ENCODE measurements at places on chromosomes 6 and 20.

- DNase-seq: no peak
Observed at GRCh38 chr6:33914645-33915044, 110.8 kb upstream of the MLN start.

DNA sequence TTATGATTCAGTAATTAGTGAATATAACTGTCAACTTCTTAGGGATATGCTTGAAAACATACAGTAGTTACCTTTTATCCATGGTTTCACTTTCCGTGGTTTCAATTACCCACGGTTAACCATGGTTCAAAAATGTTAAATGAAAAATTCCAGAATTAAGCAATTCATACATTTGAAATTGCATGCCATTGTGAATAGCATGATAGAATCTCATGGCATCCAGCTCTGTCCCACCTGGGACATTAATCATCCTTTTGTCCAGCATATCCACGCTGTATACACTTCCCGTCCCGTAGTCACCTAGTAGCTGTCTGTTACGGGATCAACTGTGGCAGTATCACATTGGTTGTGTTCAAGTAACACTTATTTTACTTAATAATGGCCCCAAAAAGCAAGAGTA is 781.7 kb upstream of the CITED2 start:
- DNase-seq: no peak

DNA sequence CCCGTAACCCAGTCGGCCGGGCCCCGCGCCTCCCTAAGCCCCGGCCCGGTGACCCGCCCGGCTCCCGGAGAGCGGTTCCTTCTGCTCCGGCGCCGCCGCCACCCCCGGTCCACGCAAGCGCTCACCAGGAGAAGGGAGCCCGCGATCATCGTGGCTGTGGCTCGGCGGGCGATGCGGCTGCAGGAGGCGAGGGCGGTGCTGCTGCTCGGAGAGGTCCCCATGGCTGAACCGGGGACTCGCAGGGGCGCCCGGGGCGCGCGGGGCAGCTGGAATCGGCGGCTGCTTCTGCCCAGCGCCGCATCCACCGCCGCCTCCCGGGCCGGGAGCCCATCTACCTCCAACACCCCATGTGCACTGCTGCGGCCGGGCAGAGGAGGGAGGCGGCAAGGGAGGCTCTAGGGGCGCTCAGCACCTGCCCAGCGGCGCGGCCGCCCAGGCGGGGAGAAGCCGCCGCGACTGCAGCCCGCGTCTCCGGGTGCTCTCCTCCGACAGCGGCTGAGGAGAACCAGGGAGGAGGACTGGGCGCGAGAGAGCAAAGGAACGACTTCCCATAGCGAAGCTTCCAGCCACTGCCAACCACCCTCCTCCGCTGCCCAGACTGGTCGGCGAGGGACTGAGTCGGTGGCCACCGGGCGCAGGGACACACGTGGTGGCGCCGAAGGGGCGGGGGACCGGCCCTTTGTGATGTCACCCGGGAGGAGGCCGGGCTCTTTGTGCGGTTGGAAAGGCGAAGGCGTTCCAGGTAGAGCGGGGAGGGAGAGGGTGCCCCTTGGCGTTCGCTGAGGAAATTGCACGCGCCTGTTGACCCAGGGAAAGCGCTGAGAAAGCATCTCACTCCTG is at the start of gene TNFRSF21:
Gene TNFRSF21 (minus strand): TSS at position 615 of the 840 bp plus-strand sequence. CDS start 394 bp downstream, at position 221.
- peak; percentile 97 for DNase-seq

DNA sequence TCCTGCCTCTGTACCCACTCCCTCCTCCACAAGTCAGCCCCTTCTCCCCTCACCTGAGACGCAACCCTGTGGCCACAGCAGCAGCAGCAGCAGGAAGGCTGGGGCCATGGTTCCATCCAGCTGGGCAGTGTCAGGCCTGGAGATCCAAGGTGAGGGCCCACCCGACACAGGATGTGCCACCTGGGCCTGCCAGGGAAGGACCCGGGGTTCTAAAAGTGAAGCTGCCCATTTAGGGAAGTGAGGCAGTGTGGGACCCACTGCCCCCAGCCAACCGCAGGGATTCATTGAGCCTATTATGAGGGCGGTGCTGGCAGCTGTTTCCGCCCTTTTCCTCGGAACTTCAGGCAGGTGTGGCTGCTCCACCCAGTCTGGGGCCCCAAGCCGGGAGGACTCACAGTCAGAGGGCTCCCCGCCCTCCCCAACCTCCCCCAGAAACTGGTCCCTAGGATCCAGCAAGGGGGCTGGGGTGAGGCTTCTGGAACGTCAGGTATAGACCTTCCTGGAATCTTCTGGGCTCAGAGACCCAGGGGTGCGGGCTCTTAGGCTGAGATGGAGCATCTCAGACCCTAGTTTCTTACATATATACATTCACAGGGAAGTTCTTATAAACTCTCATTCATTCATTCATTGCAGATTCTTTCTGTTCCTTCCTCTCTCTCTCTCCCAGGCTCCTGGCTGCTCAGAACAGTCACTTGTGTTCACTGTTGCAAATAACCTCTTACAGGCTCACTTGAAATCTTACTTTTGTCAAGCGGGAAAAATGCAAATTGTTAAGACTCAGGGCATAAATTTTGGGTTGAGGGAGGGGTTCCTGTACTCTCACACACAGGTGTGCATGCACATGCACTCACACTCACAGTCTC is at the start of gene TREML2:
Gene TREML2 (minus strand): TSS at position 249 of the 863 bp plus-strand sequence. CDS start 141 bp downstream, at position 108.
- DNase-seq: no peak

GRCh38 chr20:1883986-1884385 is 11.2 kb upstream of the SIRPA start:
- DNase-seq: no peak

- no peak for DNase-seq
Observed at GRCh38 chr6:33897189-33897780, 93.5 kb upstream of the MLN start.

DNA sequence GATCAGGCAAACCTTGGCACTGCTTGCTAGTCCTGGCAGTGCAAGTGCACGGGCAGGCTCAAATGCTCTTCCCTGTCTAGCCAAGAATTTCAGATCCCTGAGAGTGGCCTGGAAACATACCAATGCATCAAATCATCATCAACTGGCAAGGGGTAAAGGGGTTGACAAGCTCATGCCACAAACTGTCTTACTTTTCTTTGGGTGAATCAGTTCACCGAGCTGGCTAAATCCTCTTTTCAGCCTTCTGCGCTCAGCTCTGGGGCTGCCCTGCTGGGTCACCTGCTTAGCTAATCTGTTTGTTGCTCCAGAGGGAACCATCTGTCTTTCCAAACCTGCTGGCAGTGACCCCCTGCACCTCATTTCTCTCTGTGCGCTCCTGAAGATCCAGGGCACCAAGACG is 59.5 kb downstream of the LYRM4 start:
- DNase-seq: no peak

Data from adipocyte (in vitro differentiated cells).